Activated CD4-positive, alpha-beta T cell treated with anti-CD3 and anti-CD28 coated beads for 4 hours (primary cell): ENCODE measurements at places on chromosomes 1 and 21.

- DNase-seq, result no peak
Observed at GRCh38 chr21:22351076-22351475, 1352.9 kb downstream of the NCAM2 start.

DNA sequence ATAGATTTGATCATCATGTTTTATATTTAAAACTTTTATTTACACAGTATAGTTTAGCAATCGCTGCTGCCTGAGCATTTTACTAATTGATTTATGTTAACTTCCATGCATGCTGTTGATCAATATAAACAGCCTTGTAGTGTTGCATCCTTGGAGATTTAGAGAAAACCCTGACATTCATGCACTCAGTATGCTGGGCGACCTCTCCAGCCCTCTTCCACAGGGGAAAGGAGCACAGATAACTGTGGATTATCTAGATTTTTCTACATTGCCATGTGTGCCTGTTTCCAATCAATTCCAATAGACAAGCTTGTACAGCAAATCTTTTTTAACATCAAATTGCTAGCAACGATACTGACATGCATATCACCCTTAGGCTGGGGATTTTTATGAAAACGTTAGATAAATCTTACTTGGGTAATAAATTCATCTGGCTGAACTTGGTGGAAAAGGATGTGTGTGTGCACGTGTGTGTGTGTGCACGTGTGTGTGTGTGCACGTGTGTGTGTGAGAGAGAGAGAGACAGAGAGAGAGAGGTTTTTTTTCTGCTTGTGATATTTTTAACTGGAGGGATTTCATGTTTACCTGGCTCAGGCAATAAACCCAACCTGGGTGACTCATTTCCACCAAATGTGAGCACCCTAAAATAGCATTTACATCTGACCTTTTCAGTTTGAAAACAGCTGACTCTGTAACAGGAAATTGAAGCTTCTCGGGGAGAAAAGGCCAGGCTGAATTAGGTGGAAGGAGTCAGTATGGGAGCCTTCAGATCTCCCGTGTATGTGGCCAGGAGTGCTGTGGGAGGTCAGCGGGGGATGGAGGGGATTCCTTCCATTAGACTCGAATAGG is 339.8 kb downstream of the PRDM2 start:
- DNase-seq, result no peak

GRCh38 chr1:32361674-32362473 is 411 bp downstream of the FAM229A start:
- peak; percentile 39 for DNase-seq

- DNase-seq, result no peak
Observed at GRCh38 chr1:13935336-13935735, 235.3 kb downstream of the PRDM2 start.

DNA sequence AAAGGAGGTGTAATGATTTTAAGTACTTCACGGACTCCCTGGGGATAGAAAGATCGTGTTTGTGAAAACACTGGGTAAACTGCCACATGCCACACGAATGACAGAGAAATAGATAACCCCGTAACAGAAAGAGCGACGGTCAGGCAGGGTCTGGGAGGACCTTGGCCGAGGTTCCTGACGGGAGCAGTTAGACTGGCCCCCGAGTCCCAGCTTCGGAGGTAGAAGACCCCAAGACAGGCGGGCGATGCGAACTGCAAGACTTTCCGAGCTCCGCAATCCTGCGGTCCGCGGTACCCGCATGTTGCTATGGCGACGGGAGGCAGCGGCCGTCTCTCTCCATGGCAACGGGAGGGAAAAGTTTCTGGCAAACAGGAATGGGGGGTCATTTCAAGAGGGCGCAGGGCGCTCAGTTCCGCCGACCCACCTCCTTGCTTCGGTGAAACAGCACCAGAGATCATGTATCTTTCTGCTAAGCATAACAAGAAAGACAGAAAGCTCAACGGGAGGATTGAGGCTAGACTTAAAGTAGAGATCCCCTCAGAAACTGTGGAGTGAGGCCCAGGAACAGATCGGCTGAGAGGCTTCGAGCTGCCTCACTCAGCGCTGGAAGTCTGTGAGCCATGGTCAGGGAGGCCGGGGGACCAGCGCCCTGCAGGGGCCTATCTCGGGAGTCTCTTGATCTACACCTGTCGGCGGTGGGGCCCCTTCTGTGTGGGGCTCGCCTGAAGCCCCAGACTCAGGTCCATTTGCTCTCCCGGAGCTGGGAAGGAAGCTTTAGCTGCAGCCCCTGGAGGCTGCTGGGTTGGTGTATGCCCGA is 685 bp upstream of the SYT6 start:
- DNase-seq, result no peak

DNA sequence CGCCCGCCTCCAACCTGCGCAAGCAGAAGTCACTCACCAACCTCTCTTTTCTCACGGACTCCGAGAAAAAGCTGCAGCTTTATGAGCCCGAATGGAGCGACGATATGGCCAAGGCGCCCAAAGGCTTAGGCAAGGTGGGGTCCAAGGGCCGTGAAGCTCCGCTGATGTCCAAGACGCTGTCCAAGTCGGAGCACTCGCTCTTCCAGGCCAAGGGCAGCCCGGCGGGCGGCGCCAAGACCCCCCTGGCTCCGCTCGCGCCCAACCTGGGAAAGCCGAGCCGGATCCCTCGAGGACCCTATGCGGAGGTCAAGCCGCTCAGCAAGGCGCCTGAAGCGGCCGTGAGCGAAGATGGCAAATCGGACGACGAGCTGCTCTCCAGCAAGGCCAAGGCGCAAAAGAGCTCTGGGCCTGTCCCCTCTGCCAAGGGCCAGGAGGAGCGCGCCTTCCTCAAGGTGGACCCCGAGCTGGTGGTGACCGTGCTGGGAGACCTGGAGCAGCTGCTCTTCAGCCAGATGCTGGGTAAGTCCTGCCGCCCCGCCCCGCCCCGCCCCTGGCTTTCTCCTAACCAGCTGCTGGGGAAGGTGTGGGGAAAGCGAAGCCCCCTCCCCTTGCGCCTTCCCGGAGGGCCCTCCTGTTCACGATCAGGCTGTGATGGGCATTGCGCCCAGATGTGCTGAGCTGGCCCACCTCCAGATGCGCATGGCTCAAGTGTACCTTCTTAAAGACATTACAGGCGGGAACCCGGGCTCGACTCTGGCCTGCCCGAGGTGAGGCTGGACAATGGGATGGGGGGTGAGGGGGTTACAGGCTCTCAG is 110.2 kb downstream of the NAV1 start:
- no peak for DNase-seq
